Suppressor macrophage (primary cell): ENCODE measurements at places on chromosomes 12 and 14.

- DNase-seq: peak; percentile 16
These were observed 89.4 kb downstream of the ATP23 start for GRCh38 chr12:58030566-58031279.

- no peak for DNase-seq
These were observed 780.6 kb upstream of the MDGA2 start for GRCh38 chr14:48456051-48456450.

GRCh38 chr12:64877363-64878004 lies 53.0 kb downstream of the TBC1D30 start:
- no peak for DNase-seq

GRCh38 chr14:105075379-105076295 lies 10.4 kb upstream of the GPR132 start:
- peak; percentile 87 for DNase-seq

DNA sequence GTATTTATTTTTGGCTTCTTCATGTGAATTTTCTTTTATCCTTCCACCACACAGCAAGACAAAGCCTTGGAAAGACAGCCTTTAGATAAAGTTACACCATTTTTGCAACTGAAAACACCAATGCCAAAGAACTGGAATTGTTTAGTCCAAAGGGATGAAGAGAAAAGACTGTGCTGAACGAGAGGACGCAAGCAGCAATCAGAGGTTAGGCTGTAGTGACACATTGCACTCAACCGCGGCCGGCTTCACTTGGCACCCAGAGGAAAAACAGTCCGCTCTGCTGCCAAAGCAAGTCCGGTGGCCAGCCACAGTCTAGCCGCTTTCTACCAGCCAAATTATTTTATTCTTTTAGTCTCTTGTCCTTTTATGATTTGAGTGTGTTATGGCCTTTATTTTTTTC lies 49.1 kb upstream of the KCNJ8 start:
- no peak for DNase-seq

GRCh38 chr14:94864387-94865195 lies 94.7 kb upstream of the GSC start:
- no peak for DNase-seq

GRCh38 chr12:111359231-111359913 lies 9.5 kb downstream of the PHETA1 start:
- DNase-seq: peak; percentile 80

- no peak for DNase-seq
These were observed 186.3 kb downstream of the MYRFL start for GRCh38 chr12:70011353-70011752.

- DNase-seq: no peak
These were observed 1.8 kb downstream of the ALX1 start for GRCh38 chr12:85281636-85282312.

- DNase-seq: no peak
These were observed 225.6 kb upstream of the ARID2 start for GRCh38 chr12:45503899-45504298.

GRCh38 chr12:106226884-106227640 lies 20.8 kb downstream of the CKAP4 start:
- DNase-seq: peak; percentile 76

DNA sequence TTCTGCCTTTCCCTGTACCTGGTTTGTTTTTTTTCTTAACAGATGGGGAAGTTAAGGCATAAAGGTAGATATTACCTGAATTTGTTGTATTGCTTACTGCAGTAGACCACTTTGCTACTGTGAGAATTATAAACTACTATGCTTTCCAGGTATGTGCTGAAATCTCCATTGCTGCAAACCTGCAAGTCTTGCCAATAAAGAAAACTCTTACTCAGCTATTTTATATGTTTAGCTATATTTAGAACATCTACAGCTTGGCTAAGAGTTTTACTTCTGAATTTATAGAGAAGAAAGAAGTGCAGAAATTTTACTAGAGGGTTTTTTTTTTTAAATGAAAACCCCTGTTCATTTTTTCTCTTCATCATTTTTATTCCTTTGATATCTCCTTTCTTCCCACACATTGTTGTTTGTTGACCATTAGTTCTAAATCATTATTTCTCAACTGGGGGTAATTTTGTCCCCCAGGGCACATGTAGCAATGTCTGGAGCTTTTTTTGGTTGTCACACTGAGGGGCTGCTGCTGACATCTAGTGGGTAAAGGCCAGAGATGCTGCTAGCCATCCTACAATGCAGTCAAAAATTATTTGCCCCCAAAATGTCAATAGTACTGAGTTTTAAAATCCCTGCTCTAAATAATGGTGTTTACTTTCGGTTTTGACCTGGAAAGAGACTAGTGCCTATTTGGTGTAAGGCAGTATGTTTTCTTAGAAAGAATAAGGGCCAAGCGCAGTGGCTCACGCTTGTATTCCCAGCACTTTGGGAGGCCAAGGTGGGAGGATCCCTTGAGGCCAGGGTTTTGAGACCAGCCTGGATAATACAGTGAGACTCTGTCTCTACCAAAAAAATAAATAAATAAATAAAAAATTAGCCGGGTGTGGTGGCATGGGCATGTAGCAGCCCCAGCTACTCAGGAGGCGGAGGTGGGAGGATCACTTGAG lies 48.6 kb downstream of the PCNX1 start:
- DNase-seq: peak; percentile 50

- no peak for DNase-seq
These were observed 123.5 kb upstream of the CAND1 start for GRCh38 chr12:67145692-67146091.
